ENCODE measurements at places on chromosomes 4 and X.

GRCh38 chr4:139651282-139652194 lies 14.1 kb upstream of the MGST2 start:
- DNase-seq: peak; percentile 84

GRCh38 chr4:137740141-137740540 lies 207.8 kb upstream of the PCDH18 start:
- DNase-seq: no peak

- no peak for DNase-seq
Observed at GRCh38 chr4:32133734-32134133, 1413.6 kb downstream of the PCDH7 start.

DNA sequence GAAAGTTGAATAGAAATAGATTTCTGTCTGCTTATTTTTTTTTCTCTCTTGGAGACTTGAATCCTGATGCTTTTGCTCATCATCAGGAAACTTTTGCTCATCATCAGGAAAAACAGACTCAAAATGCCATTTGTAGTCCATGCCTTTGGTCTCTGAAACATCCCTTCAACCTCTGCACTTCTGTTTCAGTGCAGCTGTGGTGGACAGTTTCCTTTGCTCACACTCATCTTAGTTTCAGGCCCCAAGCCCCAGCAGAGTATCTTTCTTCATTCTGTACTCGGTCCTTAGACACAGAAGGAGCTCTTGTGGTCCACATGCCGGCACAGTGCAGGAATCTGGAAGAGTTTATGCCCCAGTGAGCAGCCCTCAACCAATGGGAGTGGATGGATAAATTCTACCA lies 337.9 kb downstream of the PPP3CA start:
- DNase-seq: peak; percentile 6

- no peak for DNase-seq
Observed at GRCh38 chrX:11406109-11406765, 113.0 kb downstream of the AMELX start.

GRCh38 chr4:152448038-152448707 lies 87.7 kb downstream of the FBXW7 start:
- no peak for DNase-seq

- DNase-seq: no peak
Observed at GRCh38 chr4:164207460-164207859, 546.5 kb upstream of the SMIM31 start.

- no peak for DNase-seq
Observed at GRCh38 chr4:53536328-53536727, 55.0 kb downstream of the LNX1 start.

GRCh38 chrX:100289066-100289558 lies 121.0 kb downstream of the PCDH19 start:
- DNase-seq: no peak

GRCh38 chr4:182225257-182225852 lies 17.8 kb upstream of the TENM3 start:
- DNase-seq: no peak

GRCh38 chr4:56433280-56433679 lies 2.1 kb downstream of the PPAT start:
- DNase-seq: no peak

GRCh38 chr4:124372916-124373315 lies 339.6 kb downstream of the ANKRD50 start:
- DNase-seq: no peak

- DNase-seq: no peak
Observed at GRCh38 chrX:48719958-48720357, 23.4 kb downstream of the SUV39H1 start.

- no peak for DNase-seq
Observed at GRCh38 chrX:69016293-69016941, 148.8 kb downstream of the PJA1 start.

- no peak for DNase-seq
Observed at GRCh38 chr4:152033621-152034020, 272.8 kb upstream of the GATB start.

GRCh38 chr4:177127658-177128057 lies 182.0 kb upstream of the NEIL3 start:
- DNase-seq: no peak

- DNase-seq: peak; percentile 15
Observed at GRCh38 chr4:123701131-123701575, 304.6 kb downstream of the SPRY1 start.

DNA sequence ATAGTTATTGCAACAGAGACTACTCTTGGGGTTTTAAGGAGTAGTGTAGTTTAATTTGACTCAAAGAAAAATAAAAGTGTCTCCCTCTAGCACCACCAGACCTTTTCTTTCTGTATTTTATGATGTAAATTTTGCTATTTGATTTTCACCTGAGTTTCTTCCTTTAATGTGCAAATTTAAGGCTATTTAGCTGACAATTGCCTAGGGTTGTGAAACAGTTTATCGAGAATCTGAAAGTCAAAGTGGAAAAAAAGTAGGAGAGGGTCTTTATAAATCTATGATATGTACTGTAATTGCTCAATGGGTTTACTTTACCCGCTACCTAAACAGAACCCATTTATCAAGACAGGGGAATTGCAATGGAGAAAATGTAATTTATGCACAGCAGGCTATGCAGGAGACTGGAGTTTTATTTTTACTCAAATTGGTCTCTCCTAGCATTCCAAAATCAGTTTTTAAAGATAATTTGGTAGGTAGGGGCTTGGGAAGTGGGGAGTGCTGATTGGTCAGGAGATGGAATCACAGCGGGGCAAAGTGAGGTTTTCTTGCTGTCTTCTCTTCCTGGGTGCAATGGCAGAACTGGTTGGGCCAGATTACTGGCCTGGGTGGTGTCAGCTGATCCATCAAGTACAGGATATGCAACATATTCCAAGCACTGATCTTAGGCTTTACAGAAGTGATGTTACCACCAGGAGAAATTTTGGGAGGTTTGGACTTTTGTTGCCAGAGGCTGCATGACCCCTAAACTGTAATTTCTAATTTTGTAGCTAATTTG lies 228.6 kb upstream of the TACR3 start:
- DNase-seq: no peak

- DNase-seq: peak; percentile 33
Observed at GRCh38 chrX:53320543-53321229, 39.3 kb upstream of the IQSEC2 start.

GRCh38 chrX:15143825-15144121 lies 126.1 kb downstream of the ASB9 start:
- DNase-seq: no peak

DNA sequence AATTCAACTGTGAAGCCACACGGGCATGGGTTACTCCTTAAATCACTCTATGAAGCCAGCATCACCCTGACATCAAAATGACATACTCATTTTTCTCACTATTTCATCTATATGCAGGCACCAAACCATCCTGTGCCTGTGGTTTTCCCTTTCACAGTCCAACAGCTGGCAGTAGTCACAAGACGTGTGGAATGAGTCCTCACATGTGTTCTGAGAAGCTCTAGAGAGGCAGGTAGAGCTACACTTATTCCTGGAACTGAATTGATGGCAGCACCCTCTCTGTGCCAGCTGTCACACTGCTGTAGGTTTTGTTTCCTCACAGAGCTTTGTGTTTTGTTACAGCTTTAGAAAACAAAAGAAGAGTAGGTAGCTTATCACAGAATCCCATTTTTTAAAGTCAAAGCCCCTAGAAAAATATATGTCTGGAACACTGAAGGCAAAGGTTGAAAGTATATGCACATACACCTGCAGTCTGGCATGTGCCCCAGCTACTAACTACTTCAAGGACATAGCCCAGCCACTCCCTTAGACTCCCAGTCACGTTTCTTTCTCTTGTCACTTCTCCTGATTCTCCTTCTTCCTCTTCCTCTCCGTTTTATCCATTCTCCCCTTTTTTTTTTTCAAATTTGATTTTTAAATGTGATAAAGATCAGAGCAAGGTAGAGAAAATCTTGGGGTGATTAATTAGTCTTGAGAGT lies 107.1 kb downstream of the ANXA10 start:
- DNase-seq: no peak

DNA sequence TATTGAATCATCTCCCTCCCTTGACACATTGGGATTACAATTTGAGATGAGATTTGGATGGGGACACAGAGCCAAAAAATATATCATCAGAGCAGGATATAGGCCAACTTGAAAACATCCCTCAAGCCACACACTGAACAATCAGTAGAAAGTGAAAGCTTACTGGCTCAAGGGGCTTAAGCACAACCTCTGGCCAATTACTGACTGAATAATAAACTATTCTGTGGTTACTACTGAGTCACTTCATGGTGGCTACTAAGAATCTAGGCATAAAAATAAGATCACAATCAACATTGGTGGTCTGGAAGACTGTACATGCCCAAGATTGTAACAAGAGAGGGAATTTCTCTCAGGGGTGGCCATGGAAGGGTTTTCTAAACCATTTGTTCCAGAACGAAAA lies 27.4 kb upstream of the GPR174 start:
- DNase-seq: no peak

- DNase-seq: no peak
Observed at GRCh38 chr4:2619459-2619858, 83.0 kb downstream of the FAM193A start.

DNA sequence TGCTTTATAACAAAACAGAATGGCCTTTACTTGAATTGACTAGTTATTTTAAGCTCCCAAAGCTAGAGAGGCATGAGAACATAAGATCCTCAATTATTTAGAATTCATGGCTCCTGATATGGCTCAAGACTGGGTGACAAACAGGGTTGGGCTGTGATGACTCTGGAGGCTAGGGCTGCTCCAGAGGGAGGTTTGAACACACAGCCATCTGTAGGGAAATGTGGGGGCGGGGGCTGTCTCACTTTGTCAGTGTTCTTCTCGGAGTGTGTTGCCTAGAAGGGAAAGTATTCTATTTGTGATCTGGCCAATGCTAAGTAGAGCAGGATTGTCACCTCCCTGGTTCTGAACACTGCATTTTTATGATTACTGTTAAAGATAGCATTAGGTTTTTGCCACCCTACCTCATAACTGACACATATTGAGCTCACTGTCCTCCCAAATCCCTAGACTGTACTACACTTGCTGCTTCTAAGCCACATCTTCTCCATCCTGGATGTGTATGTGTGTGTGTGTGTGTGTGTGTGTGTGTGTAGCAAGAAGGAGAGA lies 45.9 kb downstream of the VSIG4 start:
- DNase-seq: no peak

DNA sequence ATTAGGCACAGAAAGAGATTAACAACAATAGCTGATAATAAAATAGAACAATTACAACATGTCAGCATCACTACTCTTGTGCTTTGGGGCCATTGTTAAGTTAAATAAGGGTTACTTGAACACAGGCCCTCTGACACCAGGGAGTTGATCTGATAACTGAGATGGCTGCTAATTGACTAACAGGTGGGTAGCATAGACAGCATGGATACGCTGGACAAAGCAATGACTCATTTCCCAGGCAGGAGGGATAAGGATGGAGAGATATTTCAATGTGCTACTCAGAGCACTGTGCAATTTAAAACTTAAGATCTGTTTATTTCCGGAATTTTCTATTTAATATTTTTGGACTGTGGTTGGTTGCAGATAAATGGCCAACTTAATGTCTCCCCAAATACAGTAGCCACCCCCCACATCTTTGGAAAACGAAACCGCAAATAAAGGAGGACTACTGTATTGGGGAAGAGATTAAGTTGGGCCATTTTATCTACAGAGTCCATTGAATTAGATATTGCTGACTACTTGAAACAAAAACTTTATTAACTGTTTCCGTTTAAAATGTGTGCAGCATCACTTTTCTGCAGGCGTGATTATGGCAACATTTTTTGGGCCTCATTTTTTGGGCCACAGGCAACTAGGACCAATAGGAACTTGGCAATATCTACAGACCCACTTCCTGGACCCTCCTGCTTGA lies 200.6 kb upstream of the KLF3 start:
- DNase-seq: no peak

GRCh38 chr4:75099321-75099720 lies 166.4 kb downstream of the PARM1 start:
- DNase-seq: no peak

DNA sequence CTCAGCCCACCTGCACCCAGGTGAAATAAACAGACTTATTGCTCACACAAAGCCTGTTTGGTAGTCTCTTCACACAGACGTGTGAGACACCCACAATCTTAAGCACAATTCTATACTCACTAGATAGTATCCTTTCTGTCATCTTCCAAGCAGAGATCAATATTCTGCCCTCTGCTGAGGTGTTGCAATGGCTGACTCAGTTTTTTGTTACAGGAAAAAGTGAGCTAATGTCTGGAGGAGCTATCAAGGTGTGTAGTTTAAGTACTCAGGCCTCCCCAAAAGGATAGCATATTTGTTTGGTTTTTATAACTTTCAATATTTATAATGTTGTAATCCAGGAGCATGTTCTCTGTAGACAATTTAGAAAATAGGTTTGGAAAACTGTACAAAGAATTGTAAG lies 775.2 kb upstream of the POU3F4 start:
- no peak for DNase-seq

DNA sequence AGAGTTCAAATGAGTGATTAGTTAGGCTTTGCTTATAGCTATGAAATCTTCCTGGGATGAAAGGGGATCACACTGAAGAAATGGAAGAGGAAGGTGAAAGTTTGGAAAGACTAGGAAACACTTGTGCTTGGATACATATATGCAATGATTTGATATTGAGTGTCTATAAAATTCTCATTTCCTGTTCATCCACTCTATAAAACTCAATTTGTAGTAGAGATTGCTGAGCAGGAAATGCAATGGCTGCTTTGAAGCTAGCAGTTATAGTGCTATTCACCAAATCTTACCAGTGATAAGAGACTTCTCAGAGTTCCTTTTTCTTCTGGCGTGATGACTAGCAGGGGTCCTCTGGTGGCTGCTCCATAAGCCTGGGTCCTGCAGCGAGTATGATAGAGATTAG lies 128.1 kb upstream of the HPF1 start:
- no peak for DNase-seq

DNA sequence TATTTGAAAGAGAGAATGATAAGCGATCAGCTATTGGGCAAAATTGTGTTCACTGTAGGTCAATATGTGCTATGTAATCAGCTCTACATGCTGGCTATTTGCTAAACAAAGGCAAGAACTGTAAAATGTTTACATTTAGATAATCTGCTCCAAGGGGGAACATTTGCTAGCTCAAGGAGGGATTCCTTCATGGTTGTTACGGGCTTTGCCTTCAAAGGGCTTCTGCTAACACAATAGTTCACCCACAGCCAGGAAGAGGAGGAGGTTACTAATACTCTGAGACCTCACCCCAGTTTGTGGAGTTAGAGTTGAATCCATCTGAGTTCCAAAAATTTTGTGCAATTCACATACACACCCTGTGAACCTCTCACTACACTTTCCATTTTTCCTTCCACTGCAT lies 107.6 kb upstream of the BMP3 start:
- DNase-seq: no peak

- DNase-seq: no peak
Observed at GRCh38 chrX:66684196-66684595, 45.3 kb upstream of the EDA2R start.

DNA sequence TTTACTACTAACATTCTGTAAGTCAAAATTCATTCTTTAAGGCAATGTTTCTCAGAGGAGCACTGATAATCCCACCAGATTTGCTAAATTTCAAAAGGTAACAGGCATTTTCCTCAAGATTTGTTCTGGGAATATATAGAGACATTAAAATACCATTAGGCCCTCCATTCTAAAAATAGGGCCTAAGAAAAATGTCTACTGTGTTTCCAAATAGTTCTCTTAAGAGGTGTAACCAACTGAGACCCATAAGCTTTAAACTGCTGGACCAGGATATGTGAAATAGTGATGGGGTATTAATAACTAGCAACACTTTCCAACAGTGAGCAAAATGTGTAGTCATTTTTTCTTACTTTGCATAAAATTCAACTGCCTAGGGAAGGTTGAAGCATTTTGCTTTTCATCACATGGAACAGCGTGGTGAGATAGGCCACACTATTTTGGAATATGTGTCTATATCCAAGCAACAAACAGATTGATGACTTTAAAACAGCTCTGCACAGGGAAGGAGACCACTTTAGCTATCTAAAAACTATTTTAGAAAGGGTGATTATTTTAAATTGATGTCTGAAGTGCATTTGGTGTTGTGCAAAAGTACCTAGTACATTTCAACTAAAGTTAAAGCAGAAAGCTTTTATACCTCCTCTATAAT lies 89.9 kb downstream of the CORIN start:
- DNase-seq: no peak

Measured in GM03348 (cell line).